ENCODE measurements at places on chromosomes 12 and 14.

GRCh38 chr12:4147031-4147481, 126.5 kb upstream of the CCND2 start:
- DNase-seq = no peak

DNA sequence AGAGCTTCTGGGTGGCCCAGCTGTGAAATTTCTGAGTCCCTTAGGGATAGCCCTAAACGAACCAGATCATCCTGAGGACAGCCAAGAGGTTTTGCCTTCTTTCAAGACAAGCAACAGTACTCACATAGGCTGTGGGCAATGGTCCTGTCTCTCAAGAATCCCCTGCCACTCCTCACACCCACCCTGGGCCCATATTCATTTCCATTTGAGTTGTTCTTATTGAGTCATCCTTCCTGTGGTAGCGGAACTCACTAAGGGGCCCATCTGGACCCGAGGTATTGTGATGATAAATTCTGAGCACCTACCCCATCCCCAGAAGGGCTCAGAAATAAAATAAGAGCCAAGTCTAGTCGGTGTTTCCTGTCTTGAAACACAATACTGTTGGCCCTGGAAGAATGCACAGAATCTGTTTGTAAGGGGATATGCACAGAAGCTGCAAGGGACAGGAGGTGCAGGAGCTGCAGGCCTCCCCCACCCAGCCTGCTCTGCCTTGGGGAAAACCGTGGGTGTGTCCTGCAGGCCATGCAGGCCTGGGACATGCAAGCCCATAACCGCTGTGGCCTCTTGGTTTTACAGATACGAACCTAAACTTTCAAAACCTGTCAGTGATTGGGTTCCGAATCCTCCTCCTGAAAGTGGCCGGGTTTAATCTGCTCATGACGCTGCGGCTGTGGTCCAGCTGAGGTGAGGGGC, 38.9 kb downstream of the DAD1 start:
- DNase-seq = no peak

DNA sequence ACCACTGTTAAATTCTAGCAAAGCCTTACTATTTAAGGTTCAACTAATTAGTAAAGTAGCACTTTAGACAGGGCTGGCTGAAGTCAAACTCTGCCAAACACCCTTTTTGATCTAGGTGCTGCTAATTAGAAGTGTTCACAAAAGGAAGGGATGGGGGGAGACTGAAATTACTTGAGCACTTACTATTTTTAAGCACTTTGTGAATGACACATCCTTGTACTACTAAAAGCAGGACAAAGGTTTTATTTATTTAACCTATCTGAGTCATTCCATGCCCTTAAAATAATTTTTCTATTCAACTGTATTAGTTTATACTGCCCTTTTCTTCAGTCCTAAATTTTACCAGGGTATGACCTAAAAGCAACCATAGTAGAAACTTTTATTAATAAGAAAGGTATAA, 20.1 kb downstream of the MBIP start:
- no peak for DNase-seq

DNA sequence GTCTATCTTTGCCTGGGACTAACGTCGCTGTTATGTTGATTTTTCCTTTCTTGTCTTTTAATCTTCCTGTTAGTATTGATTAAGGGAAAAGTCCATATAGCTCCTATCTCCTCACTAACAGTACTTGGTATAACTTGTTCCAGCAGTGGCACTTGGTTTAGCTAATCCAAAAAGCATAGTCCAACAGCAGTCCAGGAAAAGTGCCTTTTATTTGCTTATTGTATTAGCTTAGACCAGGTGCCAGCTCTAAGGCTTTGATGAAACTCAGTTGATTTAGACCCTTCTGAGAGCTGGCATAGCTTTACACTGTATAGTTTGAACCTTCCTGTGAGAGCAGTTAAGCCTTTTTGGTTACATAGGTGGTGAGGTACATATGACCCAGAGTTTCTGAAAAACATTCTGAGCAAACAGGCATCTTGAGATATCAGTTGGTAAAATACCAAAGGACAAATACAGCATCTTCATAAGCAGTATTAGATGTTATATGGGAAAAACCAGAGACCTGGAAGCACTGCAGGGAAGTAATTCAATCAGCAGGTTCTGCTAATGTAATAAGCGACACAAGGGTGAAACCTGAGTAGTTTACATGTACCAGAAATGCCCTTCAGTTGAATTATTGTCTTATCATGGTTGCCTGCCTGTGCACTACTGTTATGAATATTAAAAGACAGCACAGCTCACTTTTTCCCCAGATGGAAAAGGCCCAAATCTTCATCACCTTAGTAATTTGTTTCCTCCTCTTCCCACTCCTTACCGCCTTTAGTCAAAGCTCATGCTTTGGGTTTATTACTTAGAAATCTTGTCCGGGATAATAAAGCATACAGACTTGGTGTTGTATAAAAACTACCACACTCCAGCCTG, 13.0 kb downstream of the PELI2 start:
- no peak for DNase-seq

DNA sequence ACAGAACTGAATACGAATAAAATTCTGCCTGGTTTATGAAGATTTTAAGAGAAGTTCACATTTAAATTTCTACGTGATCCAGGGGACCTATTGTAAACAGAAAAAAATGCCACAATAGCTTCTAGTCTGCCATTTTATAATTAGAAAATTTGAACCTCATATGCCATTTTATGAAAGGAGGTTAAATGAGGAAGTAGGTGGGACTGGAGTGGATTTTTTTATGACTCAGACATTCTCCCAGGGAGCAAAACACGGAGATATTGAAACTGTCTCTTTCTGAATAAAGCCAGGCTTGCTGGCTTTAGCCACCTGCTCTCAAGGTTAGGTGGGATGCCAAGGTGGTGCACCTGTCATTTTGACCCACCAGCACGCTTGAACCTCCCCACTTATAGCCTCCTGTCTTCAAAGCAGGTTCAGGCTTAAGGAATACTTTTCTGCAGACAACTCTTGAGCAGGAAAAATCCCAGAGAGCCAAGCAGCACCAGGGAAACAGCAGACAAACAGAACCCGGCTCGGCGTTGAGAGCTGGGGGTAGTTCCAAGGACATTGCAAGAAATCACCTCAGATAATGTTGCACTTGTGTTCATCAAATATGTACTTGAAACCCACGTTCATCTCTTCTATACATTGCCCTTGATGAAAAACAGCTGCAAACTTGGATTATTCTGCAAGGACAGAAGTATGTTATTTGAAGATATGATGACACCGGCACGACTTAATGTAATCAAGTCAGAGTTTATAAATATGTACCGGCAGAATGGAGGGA, 203.7 kb downstream of the PPM1H start:
- DNase-seq = no peak

DNA sequence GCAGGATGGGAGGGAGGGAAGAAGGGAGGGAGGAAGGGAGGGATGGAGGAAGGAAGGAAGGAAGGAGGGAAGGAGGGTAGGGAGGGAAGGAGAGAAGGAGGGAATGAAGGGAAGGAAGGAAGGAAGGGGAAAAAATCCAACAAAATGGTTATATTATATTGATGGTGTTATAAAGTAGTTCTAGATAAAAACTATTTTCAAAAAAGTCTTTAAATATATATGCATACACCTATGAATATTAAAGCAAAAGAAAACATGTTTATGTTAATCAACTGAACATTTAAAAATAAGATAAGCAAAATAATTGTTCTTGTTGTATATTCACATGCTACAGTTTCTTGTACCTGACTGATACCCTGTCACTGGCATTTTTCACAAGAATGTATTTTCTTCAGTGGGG, 1.9 kb downstream of the BDKRB1 start:
- no peak for DNase-seq

DNA sequence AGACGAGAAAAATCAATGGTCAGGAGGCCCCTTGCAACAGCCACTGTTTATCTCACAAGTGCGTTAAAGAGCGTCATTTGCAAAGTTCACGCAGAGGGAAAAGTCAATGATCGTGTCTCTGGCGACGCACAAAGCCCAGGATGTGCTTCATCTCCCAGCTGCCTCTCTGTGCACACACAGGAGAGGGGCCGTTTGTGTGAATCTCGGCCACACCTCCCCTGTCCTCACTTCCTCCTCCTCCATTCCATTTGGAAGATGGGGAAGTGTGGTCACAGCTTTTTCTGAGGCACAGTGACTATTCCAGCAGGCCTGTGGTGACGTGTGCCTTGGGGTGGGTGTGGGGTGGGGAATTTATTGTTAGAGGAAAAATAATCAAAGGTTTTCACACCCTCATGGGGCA, 90.4 kb downstream of the RBM19 start:
- no peak for DNase-seq

DNA sequence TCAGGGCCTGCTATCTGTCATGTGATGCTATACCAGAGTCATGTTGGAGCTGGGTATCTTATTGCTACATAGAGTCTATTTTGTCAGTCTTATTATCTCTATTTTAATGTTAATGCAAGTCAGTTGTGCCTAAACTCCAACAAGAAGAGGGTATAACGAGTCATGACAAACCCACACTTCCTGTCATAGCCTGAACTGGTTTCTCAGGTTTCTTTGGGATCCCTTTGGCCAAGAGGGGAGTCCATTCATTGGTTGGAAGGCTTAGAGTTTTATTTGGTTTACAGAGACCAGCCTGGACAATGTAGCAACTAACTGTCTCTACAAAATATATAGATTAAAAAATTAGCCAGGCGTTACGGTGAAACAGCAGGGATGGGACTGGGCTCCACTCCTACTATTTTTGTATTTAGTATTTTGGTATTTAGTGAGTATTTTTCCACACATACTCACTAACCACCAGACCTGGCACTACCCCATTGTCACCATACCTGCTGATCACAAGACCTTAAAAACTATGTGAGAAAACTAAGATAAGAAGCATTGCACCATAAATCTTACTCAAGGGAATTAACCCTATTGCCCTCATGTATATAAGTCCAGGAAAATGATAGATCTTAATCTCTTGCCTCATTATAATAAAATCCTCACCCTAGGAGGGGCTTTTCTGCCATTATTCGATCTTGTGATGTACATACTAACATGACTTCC, 387.5 kb downstream of the IPO8 start:
- no peak for DNase-seq

DNA sequence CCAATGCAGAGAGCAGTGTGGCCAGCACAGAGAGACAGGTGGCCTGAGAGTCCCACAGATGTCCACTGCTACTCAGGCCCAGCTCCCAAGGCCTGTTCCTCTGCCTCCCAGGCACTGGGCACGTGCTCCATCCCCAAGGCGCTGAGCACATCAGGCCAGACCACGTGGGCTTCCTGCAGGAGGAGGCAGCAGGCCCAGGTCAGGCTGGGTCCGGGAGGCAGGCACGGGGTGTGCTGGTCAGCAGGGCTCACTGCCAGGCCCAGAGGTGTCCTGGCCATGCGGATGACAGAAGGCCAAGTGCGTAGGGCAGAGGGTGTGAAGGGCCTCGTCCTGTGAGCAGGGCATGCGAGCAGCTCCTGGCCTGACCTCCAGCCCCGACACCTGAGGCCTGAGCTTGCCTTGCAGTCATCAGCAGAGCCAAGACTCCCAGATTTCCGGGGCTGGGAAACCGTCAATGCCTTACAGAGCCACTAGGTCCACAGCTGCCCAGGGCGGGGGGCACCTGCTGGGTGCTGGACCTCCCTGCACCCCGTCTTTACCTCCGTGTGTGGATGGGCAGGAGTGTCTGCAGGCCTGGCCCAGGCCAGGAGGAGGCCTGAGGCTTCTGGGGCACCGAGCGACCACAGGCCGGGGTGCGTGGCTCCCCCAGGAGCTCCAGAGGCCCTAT, 14.9 kb downstream of the TRMT61A start:
- DNase-seq = no peak

GRCh38 chr12:12823300-12823699, 10.2 kb downstream of the DDX47 start:
- no peak for DNase-seq
